ENCODE measurements at places on chromosomes 5 and 9.

- no peak for DNase-seq
Measured at GRCh38 chr5:133406977-133407632, 205.2 kb downstream of the FSTL4 start.

- no peak for DNase-seq
Measured at GRCh38 chr9:79600466-79600865, 28.7 kb downstream of the TLE4 start.

DNA sequence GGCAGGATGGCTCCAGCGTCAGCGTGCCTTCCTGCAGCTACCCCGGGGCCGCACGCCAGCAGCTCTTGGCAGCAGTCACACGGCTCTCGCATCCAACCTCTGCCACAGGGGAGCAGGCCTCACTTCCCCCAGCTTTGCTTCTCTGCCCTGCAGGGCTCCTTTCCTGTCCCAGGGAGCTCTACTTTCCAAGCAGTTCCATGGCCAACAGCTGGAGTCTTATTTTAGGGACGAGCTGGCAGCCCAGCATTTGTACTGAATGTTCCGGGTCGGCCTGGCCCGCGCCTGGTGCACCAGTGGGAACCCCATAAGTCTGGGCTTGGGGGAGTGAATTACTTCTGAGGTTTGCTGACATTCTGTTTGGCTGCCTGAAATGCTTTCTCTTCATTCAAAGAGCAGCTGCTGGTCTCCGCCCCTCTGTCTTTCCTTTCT is 34.6 kb downstream of the GADD45G start:
- DNase-seq = no peak

DNA sequence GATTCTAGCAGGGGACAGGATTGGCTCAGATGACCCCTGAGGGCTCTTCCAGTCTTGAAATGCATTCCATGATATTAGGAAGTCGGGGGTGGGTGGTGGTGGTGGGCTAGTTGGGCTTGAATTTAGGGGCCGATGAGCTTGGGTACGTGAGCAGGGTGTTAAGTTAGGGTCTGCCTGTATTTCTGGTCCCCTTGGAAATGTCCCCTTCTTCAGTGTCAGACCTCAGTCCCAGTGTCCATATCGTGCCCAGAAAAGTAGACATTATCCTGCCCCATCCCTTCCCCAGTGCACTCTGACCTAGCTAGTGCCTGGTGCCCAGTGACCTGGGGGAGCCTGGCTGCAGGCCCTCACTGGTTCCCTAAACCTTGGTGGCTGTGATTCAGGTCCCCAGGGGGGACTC is 2.9 kb upstream of the MYOZ3 start:
- DNase-seq = no peak

GRCh38 chr9:133657120-133657661 is 21.0 kb downstream of the DBH start:
- DNase-seq = no peak

DNA sequence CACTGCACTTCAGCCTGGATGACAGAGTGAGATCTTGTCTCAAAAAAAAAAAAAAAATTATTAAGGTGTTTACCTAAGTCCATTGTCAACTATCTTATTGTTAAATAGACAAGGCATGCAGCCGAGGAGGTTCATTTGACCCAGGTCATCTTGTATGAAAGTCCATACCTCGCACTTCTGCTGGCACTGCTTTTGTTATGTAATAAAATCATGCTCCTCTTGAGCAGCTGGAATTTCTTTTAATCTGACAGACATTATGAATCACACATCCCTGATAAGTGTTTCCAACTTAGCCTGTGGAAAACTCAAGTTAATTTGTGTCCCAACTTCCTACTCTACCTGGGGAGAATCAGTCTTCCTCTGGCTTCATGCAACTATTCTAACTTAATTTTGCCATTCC is 315.6 kb upstream of the KLF4 start:
- DNase-seq = no peak
